BE2C (cell line): ENCODE measurements at places on chromosomes 1 and 21.

- peak; percentile 31 for DNase-seq
These were observed 14.0 kb downstream of the HSF2BP start for GRCh38 chr21:43645136-43645891.

DNA sequence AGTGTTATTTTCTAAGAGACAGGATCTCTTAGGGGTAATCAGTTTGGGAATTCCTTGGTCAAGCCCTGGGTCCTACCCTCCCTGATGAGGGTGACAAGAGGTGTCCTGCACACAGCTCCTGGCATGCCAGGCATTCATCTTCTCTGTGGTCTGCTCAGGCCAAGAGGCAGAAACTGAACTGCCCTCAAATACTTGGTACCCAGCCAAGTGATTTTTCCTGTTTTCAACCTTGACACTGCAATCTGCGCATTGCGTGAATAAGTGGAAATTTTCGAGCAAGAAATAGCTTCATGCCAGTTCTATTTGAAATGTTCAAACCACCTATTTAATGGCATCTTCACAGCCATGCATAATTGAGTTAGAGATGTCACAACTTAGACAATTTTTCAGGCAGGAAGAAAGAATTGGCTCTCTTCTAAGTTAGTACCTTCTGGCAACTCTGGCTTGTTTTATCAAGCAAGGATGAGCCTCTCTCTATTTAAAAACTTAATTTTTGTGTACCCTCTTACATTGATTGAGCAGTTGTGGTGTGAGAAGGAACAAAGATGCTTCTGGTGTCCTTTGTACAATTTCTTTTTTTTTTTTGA, 27.0 kb downstream of the DNM3 start:
- no peak for DNase-seq

GRCh38 chr1:107254306-107254705, 113.5 kb downstream of the NTNG1 start:
- DNase-seq: no peak

GRCh38 chr1:235892202-235892601, 25.5 kb upstream of the LYST start:
- no peak for DNase-seq

DNA sequence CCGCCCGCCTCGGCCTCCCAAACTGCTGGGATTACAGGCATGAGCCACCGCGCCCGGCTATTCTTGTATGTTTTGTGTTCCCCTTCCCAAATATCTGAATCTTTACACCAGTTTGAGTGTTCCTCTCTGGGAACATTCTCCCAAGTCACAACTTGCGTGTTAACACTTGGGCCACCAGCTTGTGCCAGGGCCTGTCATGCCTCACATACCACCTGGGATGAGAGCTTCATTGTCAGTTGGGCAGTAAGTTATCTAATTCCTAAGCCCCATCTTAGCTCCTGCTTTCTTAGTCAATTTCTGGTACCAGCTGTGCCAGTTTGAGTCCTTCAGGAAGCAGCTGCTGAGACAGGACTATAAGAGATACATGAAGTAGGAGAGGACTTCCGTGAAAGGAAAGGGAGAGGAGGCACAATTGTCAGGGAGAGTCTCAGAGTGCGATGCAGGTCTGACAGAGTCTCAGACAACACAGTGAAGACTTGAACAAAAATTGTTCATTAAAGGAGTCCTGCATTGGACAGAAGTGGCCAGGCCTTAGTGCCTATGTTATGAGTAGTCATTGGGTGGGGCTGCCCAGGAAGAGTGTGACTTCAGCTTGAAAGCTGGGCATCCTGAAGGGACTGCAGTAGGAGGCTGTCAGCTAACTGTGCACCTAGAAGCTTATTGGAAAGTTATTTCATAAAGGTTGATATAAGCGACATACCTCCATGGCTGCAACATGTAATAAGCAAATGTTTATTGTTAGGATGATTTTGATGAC, 17.3 kb downstream of the ZFYVE9 start:
- no peak for DNase-seq

DNA sequence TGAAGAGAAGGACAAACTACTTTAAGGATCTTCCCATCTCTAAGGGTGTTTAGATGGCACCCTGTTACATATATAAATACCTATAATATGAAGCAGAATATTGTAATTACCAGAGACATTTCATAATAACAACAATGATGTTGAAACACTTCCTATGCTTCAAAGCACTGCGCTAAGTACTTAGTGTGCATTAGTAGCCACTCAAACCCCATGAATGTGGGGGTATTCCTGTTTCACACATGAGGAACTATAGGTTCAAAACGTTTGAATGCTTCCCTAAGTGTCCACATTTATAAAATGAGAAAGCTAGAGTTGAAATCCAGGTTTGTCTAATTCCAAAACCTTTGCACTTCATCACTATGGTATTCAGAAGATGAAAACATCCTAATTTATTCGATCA, 18.5 kb upstream of the OR10J5 start:
- DNase-seq: no peak
